ENCODE measurements at places on chromosomes 6 and 20.

DNA sequence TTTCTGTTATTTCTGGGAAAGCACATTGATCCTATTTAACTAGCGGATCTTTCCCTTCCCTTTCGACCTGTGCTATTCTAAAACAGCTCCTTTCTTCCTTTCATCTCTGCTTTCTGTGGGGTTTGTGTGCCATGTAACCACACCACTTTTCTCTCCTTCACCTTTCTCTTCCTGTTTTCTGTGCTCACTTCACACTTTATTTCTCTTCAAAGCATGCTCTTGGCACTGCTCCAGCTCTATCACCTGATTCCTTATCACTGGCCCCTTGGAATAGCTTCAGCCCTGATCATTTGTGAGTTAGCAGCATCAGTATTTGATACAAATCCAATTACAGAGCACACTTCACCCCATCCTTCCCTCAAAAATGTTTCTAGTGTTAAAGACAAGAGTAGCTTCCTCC, 8.1 kb upstream of the METTL24 start:
- no peak for DNase-seq

- no peak for DNase-seq
These were observed 179.5 kb downstream of the SYNDIG1 start for GRCh38 chr20:24648919-24649318.

DNA sequence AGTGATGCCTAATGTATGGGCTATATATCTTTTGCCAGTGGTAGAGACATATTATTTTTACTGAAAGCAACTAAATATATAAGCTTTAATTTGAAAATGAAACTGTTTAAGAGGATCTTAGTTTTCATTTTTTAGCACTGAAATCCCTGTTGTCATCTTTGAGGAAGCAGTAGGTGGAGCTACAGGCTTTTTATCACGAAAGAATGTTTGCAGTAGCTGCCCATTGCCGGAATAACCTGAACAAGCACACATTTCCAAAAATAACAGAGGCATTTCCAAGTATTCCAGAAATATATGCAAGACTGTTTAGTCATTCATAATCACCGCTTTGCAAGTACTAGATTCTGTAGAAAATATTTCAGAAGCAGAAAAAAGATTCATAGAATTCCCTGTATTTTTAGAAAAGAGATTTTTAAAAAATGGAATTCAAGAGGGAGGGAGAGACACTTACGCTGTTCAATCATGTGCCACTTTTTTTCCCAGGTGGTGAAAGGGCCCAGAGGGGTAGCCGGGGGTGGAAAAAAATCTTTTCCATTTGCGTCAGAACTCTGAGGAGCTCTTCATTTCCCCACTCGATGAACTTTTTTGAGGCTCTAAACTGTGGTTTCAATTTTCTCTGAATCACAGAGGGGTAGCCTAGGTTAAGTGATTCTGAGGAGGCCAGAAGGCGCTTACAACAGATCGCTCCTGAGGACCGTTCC, 142.5 kb upstream of the FERMT1 start:
- DNase-seq = no peak

GRCh38 chr6:122276637-122277036, 122.8 kb upstream of the HSF2 start:
- no peak for DNase-seq

DNA sequence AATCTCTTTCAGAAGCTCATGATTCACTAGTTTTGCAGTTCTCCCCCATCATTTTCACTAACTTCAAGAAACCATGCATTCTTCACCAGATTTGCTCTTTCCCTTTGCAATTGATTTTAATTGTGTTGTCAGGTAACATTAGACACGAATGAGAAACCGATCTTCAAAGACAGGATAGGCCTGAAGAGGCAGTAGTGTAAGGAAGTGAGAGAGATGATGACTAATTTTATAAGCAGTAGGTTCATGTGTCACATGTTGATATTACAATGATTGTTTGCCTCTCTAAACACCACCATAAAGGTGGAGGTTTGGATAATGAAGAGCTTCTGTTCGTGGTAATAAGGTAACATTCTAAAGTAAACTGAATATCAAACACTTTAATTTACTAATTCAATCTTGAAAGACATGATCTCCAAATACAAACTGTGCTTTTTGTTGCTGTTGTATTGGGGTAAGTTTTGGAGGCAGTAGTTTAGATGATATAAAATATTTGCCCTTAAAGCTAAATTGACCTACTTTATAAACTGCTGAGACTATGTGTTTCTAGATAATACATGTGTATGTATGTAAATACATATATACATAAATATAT, 207.2 kb downstream of the PHACTR1 start:
- DNase-seq = no peak

DNA sequence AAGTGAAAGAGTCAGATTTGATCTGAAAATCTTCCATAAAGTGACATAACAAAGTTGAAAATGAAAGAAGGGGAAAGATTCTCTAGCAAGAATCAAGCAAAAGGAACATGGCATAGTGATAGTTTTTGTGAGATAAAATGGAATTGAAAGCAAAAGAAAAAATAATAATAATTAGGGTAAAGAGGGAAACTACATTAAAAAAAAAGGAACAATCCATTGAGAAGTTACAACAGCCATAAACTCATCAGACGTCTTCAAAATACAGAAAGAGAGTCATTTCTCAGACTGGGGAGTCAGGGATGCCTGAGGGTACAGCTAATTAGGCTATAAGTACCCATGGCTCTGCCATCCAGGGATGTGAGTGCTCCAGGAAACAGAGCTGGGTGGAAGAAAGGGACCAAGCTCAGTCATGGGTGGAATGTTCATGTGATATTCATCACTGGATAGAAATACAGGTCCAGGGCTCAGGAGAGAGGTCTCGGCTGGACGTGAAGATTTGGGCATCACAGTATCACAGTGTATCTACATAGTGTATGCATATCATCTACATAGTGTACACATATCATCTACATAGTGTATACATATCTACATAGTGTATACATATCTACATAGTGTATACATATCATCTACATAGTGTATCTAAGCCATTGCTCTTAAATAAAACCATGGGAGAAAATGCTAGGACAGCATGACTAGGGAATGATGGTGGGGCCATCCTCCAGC, 29.4 kb downstream of the DUSP22 start:
- DNase-seq = no peak

GRCh38 chr6:163152701-163153100, 261.8 kb upstream of the QKI start:
- no peak for DNase-seq

GRCh38 chr20:24502661-24503060, 33.2 kb downstream of the SYNDIG1 start:
- DNase-seq = no peak

DNA sequence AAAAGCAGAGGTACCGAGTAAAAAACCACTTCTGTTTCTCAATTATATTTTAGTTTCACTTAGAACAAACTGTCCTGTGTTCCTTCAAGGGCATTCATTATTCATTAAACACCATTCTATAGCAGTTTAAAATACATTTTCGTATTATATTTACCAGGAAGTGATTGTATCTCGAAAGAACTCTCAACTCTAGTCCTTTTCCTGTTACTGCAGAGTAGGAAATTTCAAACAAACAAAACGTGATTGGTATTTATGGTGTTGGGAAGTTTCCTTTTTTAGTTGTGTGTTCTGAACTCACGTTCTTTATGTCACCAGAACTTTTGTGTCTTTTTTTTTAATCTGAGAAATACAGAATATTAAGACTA, 139.5 kb upstream of the BTBD3 start:
- DNase-seq = no peak

DNA sequence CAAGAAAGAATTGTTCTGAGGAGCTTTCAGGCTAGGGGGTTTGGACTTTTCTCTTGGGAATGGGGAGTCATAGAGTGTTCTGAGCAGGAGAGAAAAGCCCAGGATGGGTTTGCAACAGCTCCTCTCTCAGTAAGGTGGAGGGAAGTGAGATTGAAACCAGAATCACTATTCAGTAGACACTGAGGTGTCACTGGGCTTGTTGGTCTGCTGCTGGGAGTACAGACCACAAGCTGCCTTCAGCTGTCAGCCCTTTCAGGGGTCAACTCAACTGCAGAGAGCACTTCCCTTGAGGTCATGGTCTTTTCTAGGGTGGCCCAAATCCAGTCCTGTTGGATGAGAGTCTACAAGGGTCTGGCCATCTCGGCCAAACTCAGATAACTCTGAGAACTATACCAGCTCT, 12.9 kb upstream of the FOXA2 start:
- no peak for DNase-seq

DNA sequence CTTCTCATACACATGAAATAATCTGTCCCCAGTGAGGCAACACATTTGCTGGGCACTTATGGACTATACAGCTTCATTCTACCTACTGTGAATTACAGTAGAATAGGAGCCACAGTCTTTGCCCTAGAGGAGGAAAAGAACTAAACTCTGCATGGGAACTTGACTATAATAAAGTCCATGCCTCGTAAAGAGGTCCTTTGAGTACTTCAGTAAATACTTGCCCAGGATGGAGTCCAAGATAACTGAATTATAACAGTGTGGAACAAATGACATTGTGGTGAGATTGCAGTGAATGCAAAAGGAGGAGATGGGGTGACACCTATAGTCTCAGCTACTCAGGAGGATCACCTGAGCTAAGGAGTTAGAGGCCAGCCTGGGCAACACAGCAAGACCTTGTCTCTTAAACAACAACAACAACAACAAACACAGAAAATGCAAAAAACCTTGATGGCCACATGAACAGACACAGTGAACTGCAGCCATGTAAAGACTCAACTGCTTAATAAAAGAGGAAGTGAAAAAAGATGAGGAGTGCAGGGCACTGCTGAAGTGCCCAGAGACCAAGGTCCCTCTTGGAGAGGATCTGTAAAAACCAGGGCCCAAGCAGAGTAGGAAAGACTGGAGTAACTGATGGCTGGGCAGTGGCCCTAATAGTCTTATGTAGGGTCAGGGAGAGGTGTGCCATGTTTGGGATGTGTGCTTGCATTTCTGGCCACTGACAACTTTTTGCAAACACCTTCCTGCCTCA, 3.7 kb downstream of the MRPS18A start:
- no peak for DNase-seq

DNA sequence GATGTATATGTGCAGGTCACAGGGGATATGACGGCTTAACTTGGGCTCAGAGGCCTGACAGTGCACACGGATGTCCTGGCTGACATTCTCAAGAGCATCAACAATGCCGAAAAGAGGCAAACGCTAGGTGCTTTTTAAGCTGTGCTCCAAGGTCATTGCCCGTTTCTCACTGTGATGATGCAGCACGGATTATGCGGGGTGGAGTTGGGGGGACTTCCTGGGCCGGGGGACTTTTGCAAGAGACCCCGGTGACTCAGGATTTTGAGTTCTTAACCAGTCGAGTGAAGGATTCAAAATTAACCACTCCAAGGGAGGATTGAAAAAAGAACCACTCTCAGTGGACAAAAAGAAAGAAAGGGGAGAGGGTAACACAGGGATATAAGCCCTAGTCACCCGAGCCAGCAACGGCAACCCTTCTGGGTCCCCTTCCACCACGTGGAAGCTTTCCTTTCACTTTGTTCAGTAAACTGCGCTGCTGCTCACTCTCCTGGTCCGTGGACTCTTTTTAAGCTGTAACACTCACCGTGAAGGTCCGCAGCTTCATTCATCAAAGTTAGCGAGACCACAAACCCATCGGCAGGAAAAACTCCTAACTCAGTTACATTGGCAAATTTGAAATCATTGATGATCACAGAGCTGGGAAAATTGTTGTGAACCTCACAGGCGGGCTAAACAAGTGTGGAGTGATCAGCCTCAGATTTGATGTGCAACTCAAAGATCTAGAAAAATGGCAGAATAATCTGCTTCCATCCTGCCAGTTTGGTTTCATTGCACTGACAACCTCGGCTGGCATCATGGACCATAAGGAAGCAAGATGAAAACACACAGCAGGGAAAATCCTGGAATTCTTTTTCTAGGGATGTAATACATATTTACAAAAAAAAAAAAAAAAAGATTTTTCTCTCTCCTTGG, 199.3 kb downstream of the ARID1B start:
- DNase-seq = no peak

DNA sequence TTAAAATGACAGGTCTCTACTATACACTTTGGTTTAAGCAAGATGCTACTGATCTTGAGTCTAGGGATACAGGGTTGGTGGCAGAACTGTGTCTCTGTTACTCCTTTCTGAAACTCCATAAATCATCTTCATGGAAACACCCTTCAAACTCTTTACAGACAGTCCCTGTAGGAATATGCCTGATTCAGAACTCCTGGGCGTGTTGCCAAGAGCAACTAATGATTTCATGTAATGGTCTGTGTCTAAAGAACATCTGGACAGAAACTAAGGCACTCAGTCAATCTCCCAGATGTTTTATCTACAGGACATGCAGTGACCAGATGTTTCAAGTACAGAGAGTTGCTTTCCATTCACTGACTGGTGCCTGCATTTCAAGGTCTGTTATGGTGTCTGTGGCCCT, 464.4 kb upstream of the CHD6 start:
- peak; percentile 50 for DNase-seq

- no peak for DNase-seq
These were observed 21.0 kb upstream of the FYN start for GRCh38 chr6:111894272-111894671.

GRCh38 chr6:40740518-40740917, 153.4 kb upstream of the LRFN2 start:
- DNase-seq = no peak

DNA sequence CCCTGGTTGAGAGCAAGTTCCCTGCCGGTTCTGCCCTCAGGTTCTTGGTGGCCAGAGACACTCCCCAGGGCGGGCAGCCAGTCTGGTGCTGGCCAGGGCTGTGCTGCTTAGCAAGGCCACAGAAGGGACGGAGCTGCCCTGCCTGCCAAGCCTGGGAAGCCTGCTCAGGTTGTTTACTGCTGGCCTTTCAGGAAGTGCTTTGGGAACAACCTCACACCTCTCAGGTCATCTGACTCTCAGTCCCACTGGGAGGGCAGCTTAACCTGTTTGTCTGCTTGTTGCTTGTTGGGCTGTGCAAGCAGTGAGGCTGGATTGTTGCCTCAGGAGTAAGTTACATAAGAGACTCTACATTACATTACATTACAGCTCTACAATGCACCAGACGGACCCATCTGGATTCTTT, 75.8 kb upstream of the AFDN start:
- no peak for DNase-seq

- no peak for DNase-seq
These were observed 396.0 kb downstream of the TBC1D32 start for GRCh38 chr6:120938164-120938875.

GRCh38 chr20:2756056-2756611, 44.3 kb downstream of the CPXM1 start:
- DNase-seq = no peak

- no peak for DNase-seq
These were observed 432.8 kb downstream of the GRIK2 start for GRCh38 chr6:101826269-101826668.

- no peak for DNase-seq
These were observed 341.1 kb downstream of the NRN1 start for GRCh38 chr6:5665667-5666066.

Measured in mesothelial cell of epicardium (in vitro differentiated cells).